ENCODE measurements at places on chromosomes 5 and 9. TPM values are rescaled to one million over a fixed set of nuclear protein-coding genes. Genes with fewer than 3 reads are reported as not detected.
A peak's percentile ranks its signal among the peaks of the same experiment; 100 is the strongest.

- peak; percentile 72 for DNase-seq
Observed at GRCh38 chr9:96150324-96151227, 151.4 kb downstream of the HSD17B3 start.

GRCh38 chr9:109305801-109306200, 15.1 kb downstream of the EPB41L4B start:
- DNase-seq = no peak

DNA sequence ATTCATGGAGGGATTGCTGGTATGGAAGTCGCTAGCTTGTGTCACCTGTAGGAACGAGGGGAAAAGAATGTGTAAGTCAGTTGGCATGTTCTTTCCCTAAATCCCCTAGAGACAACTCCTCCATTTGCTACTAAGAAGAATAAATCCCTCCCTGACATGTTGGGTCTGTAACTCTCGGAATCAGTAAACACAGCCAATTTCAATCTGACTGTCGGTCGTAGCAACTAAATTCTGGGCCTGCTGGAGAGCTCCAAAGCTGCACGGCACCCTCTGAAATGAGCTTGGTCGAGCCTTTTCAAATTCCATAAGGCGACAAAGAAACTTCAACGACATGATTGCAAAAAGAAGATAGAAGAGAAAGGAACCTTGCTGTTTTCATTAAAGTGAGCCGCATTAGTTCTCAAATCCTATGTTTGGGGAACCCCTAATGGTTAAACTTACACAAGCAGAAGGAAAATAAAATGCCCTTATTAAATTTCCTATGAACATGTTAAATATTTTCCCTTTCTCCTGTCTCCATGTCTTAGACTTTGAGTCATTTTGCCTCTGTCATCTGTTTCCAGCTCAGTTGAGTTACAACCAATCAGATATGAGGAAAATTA, 735.8 kb upstream of the WWC1 start:
- DNase-seq = no peak

DNA sequence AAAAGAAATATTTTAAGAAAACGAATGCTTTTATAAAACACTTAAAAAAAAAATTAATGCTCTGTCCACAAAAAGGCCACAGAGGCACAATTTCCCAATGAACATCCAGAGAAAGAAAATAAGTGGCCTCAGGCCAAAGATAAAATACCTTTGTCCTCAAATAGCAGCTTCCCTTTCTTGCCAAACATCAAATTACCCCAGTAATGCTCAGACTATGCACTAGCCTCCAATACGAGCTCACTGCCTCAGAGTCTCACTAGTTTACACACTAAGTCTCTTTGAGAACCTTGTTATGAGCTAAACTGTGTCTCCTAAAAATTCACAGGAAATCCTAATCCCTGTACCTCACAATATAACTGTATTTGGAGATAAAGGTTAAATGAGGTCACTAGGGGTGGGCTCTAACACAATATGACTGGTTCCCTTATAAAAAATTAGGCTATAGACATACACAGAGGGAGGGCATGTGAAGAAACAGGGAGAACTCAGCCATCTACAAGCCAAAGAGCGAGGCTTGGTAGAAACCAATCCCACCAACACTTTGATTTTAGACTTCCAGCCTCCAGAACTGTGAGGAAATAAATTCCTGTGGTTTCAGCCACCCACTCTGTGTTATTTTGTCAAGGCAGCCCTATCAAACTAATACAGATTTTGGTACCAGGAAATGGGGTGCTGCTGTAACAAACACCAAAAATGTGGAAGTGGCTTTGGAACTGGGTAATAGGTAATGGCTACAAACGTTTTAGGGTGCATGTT, 4.4 kb downstream of the MPDZ start:
- no peak for DNase-seq

GRCh38 chr9:120889606-120890271, 12.8 kb upstream of the PHF19 start:
- DNase-seq = no peak

GRCh38 chr9:13532407-13532806, 252.9 kb upstream of the MPDZ start:
- DNase-seq = no peak

DNA sequence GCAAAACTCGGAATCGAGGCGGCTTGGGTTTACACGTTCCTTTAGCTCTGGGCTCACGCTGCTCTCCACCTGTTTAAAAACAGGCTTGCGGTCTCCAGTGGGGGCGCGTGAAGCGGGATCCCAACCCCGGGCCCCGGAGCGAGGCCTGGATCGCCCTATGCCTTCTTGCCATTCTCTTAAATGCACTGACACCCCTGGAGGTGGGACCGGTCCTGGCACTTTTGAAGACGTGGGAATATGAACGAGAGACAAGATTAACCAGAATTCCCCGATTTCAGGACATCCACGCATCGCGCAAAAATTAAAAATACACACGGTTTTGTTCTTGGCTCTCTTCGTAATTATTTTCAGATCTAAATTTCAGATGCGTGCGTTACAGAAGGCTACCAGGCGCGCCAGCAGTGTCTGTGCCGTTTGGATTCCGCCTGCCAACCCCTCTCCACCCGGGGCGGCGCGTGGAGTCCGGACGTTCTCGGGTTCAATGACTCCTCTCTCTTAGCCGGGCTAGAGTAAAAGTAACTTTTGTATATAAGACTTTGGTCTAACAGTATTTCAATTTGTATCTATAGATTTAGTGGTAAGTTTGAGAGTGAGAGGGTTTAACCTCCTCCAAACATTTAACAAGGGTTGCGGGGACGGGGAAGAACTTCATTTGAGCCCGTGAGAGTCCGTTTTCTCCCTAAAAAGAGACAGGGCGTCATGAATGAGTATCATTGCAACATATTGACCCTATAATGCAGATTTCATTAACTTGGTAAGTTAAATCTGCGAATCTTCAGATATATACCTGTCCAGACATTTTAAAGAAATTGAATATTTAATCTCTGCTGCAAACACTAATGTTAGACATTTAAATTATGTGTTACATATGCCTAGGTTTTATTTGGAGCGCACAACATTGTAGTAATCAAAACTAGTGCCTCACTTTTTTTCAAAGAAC, 3.8 kb downstream of the FOXD1 start:
- no peak for DNase-seq

DNA sequence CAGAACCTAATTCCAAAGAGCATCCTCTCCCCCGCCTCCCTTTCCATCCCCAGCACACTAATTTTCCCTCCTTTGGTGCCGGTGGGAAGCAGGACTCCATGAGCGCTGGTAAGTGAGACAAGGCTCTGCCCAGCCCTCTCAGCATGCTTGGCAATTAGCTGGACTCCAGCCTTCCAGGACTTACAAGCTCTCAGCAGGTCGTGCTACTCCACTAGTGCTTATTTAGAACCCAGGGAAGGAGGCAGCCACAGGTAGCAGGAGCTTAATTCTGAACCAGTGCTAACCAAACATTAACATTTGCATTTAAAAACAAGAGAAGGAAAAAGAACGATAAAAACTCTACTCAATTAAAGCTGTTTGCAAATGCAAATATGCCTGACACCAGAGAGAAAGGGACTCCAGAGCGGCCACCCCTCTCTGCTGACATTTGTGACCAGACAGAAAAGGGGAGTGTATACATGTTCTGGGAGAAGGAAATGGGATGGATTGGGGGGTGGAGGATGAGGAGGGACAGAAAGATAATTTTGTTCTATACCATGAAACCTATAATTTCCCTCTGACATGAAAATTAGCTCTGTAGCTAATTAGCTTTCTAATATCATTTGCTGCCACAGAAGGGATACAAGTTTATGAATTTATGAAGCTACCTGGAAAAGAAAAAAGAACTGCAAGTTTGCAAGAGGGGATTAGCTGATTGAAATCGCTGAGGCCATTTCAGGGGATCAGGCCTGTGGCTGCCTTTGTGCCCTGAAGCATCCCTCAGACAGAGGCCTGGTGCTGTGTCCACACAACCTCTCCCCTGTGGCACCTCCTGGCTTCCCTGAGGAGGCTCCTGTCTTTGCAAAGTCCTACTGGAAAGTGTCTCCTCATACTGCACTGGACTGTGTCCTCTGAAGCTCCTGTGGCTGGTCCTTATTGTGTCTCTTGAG, 266.3 kb downstream of the SEC61B start:
- DNase-seq = no peak

DNA sequence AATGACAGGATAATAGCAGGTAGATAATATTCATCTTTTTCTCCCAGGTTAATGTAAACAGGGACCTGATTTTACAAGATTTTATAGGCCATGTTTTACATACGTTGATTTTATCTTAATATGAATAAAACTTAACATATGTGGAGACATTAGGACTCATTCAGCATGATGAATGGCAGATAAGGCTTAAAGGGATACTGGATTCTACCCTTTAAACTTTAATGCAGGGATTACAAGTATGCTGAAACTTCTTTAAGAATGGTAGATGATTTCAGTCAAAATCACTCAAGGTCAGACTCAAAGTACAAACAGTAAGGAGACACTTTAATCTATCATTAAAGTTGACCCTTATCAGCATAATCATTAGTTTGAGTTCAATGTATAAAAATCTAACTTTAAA, 274.5 kb upstream of the IZUMO3 start:
- DNase-seq = no peak

- DNase-seq = no peak
Observed at GRCh38 chr9:89837934-89838310, 233.1 kb downstream of the GADD45G start.

- no peak for DNase-seq
Observed at GRCh38 chr9:98182069-98182820, 10.2 kb downstream of the CORO2A start.

DNA sequence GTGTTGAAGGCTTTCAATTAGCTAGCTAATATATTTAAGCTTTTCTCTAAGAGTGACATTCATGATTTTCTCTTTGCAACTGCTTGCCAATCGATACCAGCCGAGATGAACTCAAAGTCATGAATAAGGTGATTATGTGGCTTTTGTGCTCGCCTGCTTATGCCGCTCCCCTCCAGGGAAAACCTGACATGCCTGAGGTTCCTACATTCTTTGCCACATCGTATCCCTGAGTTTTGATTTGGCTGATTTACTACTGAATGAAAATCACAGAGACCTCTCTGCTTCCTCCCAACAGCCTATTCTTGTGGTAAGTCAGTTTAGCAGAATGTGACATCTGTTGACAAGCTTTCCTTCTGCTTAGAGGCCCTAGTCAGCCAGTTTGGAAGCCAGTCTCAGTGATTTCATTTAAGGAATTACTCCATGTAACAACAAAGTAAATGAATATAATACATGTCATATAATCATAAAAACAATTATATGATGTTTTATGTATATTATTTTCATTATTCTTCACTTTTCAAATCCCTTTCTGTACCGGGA, 513.4 kb downstream of the CSNK1G3 start:
- DNase-seq = no peak

DNA sequence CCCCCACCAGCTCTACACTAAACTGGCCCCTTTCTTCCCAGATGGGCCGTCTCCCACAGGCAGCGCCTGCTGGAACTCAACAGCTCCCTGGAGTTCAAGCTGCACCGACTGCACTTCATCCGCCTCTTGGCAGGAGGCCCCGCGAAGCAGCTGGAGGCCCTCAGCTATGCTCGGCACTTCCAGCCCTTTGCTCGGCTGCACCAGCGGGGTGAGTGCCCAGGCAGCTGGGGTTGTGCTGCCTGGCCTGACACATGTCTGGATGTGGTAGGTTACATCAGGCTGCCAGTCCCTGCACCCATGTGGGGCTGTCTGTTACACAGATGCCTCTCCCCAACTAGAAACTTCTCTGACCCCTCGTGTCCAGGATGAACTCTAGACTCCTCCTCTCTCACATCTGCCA, 9.8 kb downstream of the NHP2 start:
- no peak for DNase-seq

- no peak for DNase-seq
Observed at GRCh38 chr9:19408316-19408692, 505 bp upstream of the ACER2 start.

DNA sequence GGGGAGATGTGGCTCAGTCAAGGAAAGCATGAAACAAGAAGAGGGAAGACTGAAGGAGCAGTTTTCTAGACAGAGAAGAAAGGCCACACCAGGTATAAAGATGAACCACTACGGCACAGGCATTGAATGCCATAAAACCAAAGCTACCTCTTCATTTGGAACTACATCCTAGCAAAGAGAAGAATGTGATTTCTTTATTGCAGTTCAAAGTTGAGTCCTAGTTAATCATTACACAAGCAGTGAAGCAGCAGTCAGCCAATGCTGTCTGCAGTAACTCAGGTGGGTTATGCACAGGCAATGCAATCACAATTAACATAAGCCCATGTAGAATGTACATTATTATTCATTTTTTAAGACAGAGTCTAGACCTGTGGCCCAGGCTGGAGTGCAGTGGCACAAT, 21.7 kb upstream of the PCAT7 start:
- DNase-seq = no peak

GRCh38 chr5:59496524-59497134, 396.9 kb downstream of the PDE4D start:
- no peak for DNase-seq

GRCh38 chr5:169039592-169039991, 261.3 kb downstream of the SLIT3 start:
- DNase-seq = no peak

DNA sequence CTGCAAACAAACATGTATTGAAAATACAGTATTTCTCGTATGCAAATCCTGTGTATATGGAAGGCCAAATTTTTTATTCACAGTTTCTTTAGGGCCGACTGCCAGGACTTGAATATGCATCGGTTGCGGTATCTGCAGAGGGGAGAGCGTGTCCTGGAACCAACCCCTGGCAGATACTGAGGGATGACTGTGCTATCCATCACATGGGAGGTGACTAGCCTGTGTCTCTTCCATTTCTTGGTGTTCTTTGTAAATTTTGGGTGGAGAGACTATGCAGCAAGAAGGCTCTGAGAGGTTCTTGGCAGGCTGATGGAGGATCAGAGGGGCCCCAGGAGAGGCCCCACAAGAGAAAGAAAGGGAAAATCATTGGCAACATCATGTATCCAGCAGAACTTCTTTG, 384.3 kb downstream of the YTHDC2 start:
- no peak for DNase-seq

Gene PCDHGB1
- total RNA-seq = not detected

Gene AFAP1L1
- total RNA-seq = 0.07 TPM

Gene ACSL6
- 3.5 TPM for total RNA-seq

Gene NXNL2
- total RNA-seq = not detected

Gene OR1J2
- total RNA-seq = 0.34 TPM

Gene PCDHAC1
- total RNA-seq = not detected

Gene CCDC152
- 9.0 TPM for total RNA-seq

Gene CBY3
- total RNA-seq = not detected

Gene IFNA2
- total RNA-seq = not detected

Gene CTSV
- total RNA-seq = 2.8 TPM

Gene TEX48
- not detected for total RNA-seq

Data from activated naive CD4-positive, alpha-beta T cell treated with anti-CD3 and anti-CD28 coated beads, Interleukin-2, amount 50 U/mL, for 72 hours (primary cell).